Ovary (tissue), 10 donors: ENCODE measurements at places on chromosomes 4 and X.

DNA sequence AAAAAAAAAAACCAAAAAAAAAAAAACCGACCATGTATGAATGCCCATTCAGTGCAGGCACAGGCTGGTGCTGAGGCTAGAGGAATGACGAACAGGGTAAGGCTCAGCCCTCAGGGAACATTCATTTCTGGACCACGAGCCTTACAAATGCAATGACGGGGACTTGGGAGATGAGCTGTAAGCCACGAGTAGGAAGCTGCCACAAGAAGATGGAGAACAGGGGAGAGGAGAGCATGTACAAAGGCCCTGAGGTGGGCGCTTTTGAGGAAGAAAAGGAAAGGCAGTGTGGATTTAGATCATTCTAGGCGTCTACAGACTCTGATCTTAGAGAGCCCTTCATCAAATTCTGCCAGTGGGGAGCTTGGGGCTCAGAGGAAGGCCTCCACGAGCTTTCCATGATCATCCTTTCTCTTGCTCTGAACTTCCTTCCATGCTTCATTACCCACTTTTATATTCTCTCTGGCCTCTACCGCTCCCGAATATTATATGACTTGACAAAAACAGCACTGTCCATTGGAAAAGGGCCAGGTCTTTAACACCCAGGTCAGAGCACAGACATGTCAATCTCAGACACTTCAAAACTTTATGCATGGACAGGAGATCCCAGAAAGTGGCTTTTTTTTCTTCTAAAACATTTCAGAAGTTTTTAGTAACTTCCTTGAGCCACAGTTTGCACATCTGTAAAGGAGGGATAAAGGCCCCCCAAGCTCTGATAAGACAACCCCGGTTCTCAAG, 3.3 kb upstream of the ZNF518B start:
- no peak for DNase-seq

- DNase-seq: no peak
Observed at GRCh38 chr4:7390336-7390735, 44.4 kb downstream of the PSAPL1 start.

DNA sequence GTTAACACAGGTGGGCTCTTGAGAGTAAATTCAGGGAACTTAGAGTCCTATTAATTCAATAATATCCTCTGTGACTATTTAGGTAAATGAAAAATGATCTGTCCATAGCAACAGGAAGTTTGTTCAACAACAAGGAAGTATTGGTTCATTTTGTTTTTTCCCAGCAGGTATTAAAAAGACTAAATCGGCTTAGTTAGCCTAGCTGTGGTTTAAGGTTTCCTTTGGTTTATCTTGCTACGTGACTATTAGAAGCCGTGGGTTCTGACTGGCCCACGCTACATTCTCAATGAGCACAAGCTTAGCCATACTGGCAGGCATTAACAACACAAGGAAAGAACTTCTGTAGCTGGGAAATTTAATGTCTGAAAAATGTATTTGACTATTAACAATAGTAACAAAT, 168.8 kb upstream of the HS3ST1 start:
- no peak for DNase-seq

DNA sequence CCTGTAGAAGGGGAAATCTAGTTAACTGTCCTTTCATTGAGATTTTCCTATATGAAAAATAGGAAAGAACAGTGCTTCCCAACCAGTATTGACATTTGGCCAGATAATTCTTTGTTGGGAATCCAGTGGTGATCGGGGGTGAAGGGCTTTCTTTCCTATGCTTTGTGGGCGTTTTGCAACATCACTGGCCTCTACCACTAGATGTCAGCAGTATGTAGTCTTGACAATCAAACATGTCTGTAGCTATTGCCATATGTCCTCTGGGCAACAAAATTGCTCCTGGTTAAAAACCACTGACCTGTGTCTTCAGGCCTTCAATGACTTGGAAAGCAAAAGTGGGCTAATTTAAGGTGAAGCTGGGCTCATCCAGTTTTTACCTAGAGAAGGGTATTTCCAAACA, 658.5 kb downstream of the DACH2 start:
- no peak for DNase-seq

- no peak for DNase-seq
Observed at GRCh38 chr4:185104733-185105132, 38.3 kb upstream of the SLC25A4 start.

DNA sequence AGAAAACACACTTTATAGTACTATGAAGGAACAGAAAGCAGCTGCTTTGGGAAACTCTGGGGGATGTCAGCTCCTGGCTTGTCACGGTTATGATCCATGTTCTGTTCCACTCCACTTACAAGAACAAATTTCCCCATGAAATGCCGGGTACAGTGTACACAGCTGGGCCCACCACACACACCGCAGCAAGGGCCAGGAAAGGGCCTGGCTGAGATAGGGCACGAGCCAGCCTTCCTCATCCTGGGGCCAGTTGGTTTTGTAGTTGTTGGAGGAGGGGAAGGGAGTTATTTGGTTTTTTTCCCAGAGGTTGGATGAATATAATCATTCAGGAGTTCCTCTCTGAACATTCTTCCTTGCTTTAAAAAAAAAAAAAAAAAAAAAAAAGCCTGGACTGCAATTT, 56.8 kb downstream of the SEPSECS start:
- peak; percentile 74 for DNase-seq

- DNase-seq: no peak
Observed at GRCh38 chr4:88822034-88822789, 124.6 kb upstream of the NAP1L5 start.

DNA sequence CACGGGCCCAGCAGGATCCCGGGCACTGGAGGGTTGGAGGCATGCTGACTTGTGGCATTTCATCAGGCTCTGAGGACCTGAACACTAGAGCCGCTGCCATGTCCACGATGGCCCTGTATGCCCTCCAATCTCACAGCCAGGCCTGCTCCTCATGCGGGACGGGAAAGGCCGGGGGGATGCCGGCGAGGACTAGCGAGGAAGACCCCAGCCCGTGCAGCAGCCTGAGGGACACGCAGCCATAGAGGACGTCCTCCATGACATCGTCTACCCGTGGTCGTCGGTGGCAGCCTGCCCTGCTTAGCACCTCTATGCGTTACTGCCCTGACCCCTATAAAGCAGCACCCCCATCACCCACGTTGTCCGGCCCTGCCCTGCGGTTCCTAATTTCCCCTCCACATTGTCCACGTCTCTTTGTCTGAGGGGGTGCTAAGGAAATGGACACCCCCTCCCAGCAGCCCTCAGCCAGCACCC, 32.6 kb downstream of the HMX1 start:
- peak; percentile 16 for DNase-seq

- peak; percentile 72 for DNase-seq
Observed at GRCh38 chrX:74421036-74421739, at the start of gene SLC16A2. Gene SLC16A2 (plus strand): TSS chrX:74421493. CDS start chrX:74421638, 145 bp downstream.

GRCh38 chr4:21992330-21992729, 43.8 kb upstream of the KCNIP4 start:
- no peak for DNase-seq

GRCh38 chrX:155056877-155057792, 13.8 kb downstream of the CMC4 start:
- DNase-seq: peak; percentile 61

- DNase-seq: no peak
Observed at GRCh38 chr4:126136922-126137781, 822.4 kb downstream of the FAT4 start.

- no peak for DNase-seq
Observed at GRCh38 chr4:169593050-169593560, 19.3 kb downstream of the NEK1 start.

- no peak for DNase-seq
Observed at GRCh38 chr4:174418640-174419212, 103.6 kb downstream of the HPGD start.

DNA sequence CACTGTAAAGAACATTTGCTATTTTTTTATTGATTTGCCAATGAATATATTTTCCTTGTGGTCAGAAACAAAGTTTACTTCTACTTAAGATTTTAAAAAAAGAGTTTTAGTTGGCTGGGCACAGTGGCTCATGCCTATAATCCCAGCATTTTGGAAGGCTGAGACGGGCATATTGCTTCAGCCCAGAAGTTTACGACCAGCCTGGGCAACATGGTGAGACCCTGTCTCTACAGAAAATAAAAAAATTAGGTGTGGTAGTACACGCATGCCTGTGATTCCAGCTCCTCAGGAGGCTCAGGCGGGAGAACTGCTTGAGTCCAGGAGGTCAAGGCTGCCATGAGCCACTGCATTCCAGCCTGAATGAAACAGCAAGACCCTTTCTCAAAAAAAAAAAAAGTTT, 36.8 kb downstream of the LRP2BP start:
- DNase-seq: no peak

DNA sequence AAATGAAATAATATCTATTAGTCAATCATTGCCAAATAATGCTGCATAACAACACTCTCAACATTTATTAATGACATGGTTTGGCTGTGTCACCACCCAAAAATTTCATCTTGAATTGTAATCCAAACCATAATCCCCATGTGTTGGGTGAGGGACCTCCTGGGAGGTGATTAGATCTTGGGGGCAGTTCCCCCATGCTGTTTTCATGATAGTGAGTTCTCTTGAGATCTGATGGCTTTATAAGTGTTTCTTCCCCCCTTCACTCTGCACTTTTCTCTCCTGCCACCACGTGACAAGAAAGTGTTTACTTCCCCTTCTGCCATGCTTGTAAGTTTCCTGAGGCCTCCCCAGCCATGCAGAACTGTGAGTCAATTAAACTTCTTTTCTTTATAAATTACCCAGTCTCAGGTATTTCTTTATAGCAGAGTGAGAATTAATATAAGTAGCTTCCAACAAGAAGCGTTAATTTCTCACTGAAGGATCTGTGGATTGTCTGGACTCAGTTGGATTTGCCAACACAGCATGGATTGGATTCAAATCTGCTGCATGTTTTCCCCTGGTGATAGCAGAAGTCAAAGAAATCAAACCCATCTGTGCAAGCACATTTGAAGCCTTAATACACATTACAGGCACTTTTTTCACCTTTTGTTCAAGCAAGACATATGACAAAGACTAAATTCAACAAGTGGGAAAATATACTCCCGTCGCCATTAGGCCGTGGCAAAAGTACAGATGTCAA, 216.6 kb downstream of the PDGFC start:
- no peak for DNase-seq

GRCh38 chr4:161555689-161556660, 607.8 kb downstream of the FSTL5 start:
- no peak for DNase-seq

DNA sequence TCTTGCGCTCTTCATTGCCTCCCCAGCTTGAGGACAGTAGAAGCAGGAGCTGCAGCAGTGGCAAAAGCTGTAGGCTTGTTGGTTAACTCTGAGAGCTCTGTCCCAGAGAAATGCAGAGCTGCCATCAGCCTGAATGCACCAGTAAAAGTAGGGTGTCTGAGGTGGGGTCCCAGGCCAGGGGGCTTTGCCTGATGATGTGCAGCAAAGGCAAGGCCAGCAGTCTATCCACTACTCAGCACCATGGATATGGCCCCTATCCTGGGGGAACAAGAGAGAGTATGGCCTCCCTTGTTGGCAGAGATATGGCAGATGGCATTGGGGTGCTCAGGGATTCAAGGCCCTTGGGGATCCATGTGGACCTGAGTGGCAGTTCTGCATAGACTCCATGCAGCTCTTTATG, 180.2 kb downstream of the HMGN5 start:
- no peak for DNase-seq

DNA sequence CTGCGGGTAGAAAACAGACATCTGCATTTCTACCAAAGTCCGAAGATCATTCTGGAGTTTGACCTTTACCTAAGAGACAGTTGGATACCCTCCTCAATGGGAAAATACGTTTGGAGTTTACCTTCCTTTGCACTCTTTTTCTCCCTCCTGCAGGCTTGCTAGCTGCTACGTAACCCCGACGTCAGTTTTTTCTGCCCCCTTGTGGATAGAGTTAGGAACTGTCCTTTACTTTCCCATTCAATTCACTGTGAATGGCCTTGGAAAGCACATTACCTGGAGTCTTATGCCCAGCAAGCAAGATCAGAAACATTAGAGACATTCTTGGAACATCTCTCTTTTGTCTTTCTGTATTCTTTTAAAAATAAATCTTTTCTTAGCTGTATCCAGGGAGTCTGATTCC, 250.7 kb downstream of the NAP1L3 start:
- no peak for DNase-seq

DNA sequence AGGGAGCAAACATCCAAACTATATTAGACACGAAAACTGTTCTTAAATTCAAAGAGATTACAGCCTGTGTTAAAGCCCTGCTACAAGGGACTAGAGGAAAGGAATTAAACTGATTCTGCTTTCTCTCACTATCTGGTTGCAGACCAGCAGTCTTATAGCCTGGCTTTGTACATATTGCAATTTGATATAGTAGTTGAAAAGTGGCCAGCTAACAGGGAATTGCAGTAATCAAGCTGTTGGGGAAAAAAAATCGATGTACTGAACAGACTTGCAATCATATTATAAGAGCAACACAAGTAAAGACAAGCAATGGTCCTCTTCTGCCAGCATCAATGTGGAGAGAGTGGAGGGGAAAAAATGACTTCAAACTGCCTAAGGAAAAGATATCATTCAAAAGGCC, 364.4 kb upstream of the EPHA5 start:
- no peak for DNase-seq

GRCh38 chrX:140480765-140481164, 24.1 kb downstream of the SOX3 start:
- no peak for DNase-seq

GRCh38 chrX:118115953-118116712, 477 bp downstream of the KLHL13 start:
- DNase-seq: peak; percentile 45

GRCh38 chr4:55666535-55666934, 30.4 kb upstream of the NMU start:
- DNase-seq: no peak

GRCh38 chr4:52982255-52982945, 120.3 kb downstream of the RASL11B start:
- DNase-seq: no peak

DNA sequence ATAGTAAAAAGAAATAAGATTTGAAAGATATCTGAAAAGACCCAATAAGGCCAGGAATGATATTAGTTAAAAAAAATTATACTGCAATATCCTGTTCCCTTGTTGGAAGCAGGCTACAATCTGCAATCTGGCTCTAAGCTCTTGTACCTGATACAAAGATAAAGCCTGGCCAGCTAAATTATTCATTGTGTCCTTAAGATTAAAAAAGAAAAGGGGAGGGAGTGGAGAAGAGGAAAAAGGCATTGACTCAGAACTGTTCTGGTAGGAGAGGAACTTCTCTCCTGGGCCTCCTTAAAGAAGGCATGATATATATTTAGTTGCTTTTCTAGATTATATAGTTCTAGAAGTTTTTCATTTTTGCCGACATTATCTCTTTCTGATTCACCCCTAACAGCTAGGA, 46.7 kb downstream of the IRF2 start:
- no peak for DNase-seq

- DNase-seq: no peak
Observed at GRCh38 chr4:147960971-147961370, 229.1 kb downstream of the ARHGAP10 start.

DNA sequence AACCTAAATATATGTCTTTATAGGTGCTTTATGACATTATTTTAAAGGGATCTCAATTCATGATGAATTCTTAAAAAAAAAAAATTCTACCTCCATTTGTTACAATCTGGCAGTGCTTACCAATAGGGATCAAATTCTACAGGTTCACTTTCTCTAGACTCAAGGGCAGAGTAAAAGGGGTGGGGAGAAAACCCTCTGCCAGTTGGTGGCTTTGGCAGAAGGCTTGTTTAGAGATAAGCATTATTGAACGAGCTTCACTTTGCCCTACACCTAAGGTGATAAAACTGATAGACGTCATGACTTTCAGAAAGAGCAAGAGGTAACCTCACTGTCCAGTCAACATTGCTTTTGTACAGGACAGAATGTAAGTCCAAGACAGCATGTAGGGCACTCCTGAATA, 53.6 kb downstream of the OSTC start:
- DNase-seq: no peak
